ENCODE measurements at places on chromosomes 7 and 10.

- no peak for DNase-seq
Observed at GRCh38 chr7:159130820-159131219, 13.8 kb downstream of the VIPR2 start.

DNA sequence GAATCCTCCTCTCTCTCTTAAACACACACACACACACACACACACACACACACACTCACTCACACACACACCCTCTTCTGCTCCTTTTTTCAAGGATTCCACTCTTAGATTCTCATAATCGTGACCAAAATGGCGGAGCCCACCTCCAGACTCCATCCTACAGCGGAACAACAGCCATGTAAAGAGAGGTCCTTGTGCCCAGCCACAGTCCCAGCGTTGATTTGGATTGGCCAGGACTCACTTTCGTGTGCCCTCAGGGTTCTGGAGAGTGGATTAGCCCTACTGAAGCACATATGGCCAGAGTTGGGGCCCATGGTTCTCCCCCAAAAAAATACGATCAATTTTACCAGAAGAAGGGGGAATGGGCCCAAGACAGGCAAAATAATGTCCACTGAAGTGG is 90.2 kb upstream of the SMNDC1 start:
- DNase-seq, result no peak

DNA sequence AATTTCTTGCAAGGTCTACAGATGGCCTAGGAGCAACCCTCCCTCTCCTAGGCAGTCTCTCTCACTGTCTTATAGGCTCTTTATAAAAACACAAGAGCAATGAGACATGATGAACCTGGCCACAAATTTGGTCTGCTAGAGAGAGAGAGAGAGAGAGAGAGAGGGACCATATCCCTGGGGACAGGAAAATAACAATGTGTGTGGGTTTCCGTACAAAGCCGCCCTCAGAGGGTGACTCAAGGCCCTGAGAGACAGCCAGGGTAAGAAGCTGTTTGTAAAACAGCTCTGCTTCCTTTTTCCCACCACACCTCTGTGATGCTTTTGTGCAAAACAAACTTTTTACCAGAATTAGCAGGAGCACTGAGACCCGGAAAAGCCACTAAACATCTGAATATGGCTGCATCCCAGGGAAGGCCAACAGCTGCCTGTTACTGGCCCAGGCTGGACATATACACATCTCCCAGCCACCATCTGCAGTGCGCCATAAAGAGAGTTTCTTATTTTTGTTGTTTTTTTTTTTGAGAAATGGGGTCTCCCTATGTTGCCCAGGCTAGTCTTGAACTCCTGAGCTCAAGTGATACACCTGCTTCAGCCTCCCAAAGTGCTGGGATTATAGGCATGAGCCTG is 18.4 kb downstream of the GIMAP5 start:
- DNase-seq, result no peak

DNA sequence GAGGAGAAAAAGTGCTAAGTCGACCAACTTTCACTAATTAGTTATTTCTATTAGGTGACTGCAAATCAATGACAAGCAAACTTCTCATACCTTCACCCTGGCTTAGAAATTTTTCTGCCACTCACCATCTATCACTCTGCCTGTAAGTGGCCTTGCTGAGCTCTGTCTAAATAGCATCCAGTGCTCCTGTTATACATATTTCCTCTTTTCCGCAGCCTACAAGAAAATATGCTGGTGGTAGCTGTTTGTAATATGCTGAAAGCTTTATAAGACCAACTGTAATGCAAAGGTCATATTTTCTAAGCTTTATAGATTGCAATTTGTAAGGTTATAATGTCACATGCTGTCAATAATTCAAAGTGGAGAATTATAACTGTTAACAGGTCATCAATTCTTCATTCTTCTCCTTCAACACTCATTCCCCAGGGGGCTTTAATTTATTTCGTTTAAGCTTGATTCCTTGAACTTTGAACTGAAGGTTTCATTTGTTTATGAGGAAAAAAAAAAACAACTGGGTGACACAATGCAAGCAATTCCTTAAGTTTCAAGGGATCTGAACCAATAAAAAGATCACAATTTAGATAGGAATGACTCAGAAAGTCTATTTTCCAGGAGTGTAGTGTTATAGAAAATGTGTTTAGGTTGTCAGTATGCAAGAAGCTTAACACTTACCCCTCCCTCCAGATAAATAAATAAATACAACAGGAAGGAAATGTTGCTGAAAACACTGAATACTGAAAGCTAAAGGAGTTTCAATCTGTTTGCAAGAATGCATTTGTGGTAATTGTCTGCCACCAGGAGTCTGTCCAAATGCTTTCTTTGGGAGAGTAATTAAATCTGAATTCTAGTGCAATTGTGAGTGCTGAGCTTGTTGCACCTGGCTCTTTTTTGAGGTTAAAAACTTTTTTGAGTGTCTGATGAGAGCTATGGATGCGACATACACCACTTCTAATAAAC is 183.7 kb downstream of the SORCS1 start:
- no peak for DNase-seq

GRCh38 chr7:27178366-27178765 is 4.2 kb upstream of the HOXA10 start:
- peak; percentile 76 for DNase-seq

- no peak for DNase-seq
Observed at GRCh38 chr7:138661069-138661635, 40.0 kb downstream of the SVOPL start.

DNA sequence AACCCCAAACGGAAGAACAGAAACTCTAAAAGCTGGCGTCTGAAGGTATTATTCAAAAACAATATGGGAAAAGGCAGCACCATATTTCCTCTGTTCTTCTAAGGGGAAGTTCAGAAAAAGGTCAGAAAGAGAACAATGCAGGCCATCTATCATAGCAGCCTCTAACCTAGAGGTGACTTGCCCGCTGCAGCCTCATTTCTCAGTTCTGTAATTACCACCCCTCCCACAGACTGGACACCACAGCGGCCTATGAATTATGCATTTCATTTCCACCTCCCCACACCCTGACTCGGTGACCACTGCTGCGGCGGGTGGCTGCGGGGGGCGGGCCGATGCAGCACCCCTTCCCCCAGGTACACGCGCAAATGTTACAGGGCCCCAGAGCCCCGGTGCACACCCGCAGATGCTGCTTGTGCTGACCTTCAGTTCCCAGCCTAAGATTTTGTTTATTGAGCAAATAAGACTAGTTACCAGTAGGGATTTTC is 125.5 kb downstream of the CLEC2L start:
- no peak for DNase-seq

DNA sequence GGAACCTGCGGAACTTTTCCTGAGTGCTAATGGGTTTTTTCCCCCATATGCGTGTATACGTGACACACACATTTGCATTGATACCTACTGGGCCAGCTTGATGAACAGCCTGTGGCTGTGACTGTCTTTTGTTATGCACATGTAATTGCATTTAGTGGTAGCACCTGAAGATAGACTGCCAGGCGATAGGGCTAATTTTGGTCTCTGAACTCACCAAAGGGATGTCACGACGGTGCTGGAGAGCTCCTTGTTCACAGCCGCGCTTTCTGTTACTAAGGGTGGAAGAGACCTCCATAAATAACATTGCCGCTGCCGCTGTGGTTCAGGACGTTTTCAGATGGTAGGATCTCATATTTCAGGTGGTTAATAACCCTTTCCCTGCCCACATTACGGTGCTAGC is 133.2 kb downstream of the CAMK1D start:
- no peak for DNase-seq

- DNase-seq, result no peak
Observed at GRCh38 chr7:125423458-125424155, 494.0 kb upstream of the POT1 start.

GRCh38 chr10:113138937-113139585 is 189.0 kb downstream of the TCF7L2 start:
- no peak for DNase-seq

Data from EL (cell line).